Stimulated activated CD8-positive, alpha-beta memory T cell treated with anti-CD3 and anti-CD28 coated beads, Interleukin-4, amount 100 ng/mL, for 24 hours (primary cell): ENCODE measurements at places on chromosomes 1 and 21.

DNA sequence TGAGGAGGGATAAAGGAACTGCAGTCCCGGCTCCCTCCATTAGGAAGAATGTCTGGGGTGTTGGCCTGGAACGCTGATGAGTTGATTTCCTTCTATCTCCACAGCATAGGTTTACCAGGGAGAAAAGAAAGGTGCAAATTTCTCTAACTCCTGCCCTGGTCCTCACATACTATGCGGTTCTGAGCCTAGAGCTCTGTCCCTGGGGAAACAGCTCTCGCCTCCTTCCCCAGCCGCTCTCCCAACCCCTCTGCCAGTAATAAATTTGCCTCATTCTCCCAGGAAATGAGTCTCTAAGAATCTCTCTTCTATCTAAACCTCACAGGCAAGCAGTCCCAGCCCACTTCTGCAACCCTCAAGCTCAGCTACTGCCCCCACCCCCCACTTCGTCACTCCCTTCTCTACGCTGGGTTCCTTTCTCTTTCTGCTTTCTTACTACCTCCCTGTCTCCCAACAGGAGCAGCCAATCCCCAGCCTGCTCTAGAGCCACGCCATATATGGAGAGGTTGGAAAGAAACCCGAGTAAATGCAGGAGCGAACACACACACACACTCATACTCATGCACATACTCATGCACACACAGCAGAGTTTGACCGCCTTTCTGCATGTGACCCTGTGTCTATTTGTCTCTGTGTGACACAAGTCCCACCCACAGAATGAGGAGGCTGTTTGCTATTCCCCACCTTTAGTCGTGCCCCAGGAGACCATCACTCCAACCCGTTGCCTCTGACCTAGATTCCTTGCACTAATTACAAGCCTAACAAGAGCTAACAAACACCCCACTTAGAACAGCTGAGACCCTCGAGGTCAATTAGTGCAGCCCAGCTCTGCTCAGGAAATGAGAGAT, 13.4 kb downstream of the PLEKHO1 start:
- DNase-seq = no peak

- DNase-seq = no peak
Observed at GRCh38 chr1:200386416-200386815, 23.4 kb downstream of the ZNF281 start.

DNA sequence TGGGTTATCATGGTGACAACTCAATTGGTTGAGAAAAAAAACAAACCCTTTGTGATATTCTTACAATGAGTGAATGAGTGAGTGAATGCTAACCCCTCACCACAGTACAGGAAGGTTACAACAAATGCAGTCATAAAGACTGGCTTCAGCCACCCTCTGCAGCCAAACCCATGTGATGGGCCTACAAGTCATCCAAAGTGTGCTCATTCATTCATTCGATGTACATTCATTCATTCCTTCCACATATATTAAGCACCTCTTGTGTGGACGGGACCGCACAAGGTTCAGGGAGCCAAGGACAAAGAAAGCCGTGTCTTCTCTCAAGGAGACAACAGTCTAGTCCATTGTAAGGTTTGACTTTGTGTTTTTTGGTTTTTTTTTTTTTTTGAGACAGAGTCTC, 49.4 kb downstream of the WDR4 start:
- no peak for DNase-seq

GRCh38 chr21:44752671-44753235, 41.4 kb upstream of the TSPEAR start:
- no peak for DNase-seq

- no peak for DNase-seq
Observed at GRCh38 chr1:202230939-202231645, 37.5 kb downstream of the LGR6 start.

DNA sequence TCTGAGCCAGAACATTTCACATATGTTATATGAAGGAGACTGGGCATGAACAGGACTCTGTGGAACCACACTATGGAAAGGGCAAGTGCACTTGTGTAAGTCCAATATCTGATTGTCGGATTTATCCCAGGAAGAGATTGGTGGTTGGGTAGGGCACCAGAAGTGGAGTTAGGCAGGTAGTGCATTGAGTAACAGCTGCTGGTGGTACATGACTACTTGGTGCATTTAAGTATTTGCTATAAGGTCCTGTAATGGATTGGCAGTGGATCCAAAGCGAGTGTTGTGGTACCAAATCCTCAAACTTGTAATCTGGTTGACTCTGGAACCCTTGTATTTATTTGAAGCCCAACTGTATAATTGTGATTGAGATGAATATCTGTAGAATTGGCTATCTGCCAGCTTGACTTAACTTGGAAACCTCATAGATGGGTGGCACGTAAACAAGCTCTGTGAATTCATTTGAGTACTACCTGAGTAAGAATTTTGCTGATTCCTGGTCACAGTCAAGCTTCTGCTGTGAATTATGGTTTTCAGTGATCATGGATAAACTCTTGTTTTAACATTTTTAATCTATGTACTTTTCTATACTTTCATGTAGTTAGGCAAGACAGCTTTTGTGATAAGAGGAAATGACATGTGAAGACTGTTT, 21.1 kb downstream of the UBAP2L start:
- DNase-seq = no peak

DNA sequence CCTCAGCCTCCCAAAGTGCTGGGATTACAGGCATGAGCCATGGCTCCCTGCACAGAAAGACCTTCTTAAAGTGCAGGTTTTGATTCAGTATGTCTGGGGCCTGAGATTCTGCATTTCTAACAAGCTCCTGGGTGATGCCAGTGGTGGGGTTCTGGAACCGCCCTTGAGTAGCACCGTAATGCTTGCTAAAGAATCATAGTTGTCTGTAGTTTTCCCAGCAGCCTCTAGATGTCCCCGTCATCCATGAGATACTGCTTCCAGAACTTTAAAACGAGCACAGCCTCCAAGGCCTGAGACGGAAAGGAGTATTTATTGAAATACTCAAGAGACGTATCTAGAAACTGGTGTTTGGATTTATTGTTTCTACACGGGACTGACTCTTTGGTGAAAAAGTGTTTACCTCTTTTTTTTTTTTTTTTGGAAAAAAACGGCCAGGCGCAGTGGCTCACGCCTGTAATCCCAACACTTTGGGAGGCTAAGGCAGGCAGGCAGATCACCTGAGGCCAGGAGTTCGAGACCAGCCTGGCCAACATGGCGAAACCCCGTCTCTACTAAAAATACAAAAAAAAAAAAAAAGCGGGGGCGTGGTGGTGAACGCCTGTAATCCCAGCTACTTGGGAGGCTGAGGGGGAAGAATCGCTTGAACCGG, 2.6 kb upstream of the TOR3A start:
- no peak for DNase-seq

DNA sequence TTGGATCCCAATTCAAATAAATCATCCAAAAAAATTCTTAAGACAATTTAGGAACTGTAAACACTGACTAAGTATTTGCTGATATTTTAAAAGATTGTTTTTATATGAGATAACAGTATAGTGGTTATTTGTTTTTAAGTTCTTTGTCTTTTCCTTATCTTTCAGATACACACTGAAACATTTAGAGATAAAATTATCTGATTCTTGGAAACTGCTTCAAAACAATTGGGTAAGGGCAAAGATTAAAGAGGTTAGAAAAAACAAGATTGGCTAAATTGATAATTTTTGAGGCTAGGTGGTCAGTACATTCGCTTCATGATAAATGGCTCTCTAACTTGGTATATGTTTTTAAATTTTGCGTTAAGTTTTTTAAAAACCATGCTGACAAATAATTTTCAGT, 117.3 kb downstream of the PSMG1 start:
- DNase-seq = no peak

- DNase-seq = no peak
Observed at GRCh38 chr1:157240495-157241184, 102.4 kb upstream of the ETV3 start.

DNA sequence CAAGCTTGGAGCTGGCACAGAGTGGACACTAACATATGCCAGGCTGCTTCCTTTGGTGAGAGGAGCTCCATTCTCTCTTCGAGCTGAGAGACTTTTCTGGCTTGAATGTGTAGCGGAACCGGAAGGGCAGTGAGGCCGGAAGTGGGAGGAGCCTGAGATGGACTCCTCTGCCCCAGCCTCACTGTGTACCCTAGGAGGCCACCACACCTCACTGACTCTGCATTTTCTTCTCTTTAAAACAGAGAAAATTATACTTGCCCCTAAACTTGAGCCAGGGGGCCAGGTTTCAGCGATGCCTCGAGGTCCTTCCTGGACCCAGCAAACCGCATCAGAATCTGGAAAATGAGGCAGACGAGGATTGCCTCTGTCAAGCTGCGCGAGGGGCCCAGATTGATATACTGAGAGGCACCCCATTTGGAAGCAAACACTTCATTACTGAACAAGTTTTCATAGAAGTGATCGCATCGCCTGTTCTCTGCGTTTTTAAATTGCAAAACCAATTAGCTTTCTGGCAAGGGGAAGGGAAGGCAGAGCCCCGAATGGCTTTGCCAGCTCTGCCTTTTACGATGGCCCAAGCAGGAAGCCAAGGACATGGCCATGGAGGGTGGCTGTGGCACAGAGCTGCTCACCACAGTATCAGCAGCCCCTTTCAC, 708.1 kb downstream of the PTPRU start:
- DNase-seq = no peak

DNA sequence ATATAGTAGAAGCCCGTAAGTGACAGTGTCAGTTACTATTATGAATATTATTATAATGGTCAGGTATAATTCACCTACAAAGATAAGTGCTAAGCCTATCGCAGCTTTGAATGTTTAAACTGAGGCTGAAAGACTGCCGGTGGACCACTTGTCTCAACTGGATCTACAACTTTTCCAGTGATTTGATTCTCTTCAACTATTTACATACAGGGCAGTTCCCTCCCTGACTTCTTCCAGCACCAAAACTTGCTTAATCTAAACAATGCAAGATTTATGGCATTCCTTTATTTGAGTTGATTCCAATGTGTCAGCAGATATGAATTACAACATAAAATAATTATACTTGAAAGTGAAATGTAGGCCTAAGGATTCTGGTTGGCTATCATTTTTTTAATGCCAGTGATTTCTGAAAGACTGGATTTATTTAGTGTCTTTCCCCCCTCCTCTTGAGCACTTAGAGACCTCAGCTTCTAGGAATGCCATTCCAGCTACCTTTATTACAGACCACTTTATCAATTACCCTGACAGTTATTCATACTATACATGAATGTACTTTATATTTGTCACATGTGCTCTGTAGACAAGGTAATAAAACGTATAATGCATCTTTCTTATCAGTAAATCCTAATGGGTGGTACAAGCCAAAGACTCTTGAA, 153.3 kb upstream of the C8B start:
- DNase-seq = no peak

- DNase-seq = no peak
Observed at GRCh38 chr1:94602316-94602715, 60.8 kb upstream of the F3 start.

- no peak for DNase-seq
Observed at GRCh38 chr1:214318356-214318755, 37.4 kb downstream of the SMYD2 start.

DNA sequence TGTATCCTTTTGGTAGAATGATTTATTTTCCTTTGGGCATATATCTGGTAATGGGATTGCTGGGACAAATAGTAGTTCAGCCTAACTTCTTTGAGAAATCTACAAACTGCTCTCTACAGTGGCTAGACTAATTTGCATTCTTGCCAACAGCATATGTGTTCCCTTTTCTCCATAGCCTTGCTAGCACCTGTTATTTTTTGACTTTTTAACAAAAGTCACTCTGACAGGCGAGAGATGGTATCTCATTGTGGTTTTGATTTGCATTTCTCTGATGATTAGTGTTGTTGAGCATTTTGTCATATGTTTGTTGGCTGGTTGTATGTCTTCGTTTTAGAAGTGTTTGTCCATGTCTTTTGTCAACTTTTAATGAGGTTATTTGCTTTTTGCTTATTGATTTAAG, 99.8 kb downstream of the UCK2 start:
- DNase-seq = no peak

GRCh38 chr1:173042806-173043205, 7.9 kb downstream of the TNFSF18 start:
- no peak for DNase-seq

DNA sequence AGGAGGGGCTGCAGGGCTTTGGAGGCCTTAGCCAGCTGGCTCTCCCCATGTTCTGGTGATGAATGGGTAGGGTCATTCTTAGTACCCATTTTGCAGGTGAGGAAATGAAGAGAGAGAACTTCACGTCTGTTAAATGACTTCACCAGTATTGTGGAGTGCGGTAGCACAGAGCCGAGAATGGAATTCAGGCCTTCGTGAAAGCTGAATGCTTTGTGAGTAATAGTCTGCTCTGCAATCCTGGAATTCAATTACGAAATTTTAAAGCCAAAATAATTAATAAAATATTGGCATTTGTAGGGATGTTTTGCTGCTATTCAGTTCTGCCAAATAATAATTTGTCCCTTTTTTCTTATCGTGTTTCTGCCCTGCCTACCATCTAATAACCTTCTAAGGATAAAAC, 197.7 kb downstream of the GREM2 start:
- DNase-seq = no peak

DNA sequence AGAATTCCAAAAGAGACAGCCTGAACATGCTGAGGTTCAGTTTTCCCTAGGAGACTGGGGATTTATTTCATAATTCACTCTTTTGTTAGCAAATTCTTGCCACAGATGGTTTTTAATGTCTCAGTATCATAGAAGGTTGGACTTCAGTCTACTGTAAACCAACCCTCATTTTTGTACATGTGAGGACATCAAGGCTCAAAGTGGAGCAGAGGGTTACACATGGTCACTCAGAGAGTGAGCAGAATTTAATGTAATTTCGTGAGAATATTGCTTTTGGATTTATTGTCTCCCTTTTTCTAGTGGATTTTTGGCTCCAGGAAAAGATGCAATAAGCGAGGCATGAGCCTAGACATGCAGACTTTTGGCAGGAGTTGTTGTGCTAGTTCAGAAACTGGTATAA, 210.8 kb upstream of the JUN start:
- DNase-seq = no peak

DNA sequence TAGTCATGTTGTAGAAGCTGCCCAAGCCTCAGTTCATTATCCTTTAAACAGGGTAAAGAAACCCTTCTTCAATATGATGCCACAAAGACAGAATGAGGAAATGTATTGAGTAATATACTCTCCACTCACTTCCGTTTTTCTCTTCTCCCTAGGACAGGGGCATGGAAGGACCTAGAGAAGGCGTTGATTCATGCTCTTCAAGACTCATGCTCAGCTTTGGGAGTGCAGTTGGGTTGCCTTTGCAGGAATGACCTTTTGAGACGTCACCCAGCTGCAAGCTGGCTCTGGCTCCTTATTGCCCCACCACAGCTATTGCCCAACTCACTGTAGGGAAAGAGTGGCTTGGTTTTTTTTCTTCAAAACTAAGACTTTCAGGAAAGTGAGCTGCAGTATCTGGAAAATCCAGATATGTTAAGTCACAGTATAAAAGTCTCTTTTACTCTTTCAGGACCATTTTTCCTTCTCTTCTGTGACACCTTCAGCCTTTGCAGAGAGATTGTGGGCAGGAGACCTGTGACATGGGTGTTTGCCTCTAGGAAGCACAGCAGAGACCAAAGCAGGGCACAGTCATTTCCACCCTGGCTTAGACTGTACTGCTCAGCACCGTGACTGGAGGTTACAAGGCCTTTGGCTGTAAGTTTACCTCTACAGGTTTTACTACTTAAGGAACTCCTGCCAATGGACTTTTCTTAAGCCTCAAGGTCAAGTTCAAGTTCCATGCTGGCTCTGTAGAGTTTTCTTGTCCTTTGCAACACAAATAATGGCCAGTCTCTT, 39.5 kb downstream of the XCL2 start:
- DNase-seq = no peak
